ENCODE measurements at places on chromosomes 2 and 18.

- DNase-seq: no peak
Measured at GRCh38 chr2:36963106-36963505, 3.2 kb downstream of the STRN start.

DNA sequence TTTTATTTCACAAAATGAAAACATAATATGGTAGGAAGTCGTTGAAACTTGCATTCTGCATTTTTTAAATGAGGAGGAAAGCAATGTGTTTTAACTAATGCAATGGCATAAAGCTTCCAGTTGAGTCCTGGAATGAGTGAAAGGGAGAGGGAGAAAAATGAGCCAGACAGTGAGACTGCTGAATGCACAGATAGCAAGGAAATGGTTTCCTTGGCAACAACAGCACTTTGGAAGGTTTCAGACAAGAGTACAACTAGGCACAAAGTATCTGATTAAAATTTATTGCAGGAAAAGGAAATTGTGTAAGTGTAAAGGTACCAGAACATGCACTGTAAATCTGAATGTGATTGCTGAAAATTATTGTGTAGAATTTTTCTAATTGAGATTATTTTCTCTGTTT lies 320.1 kb upstream of the KYNU start:
- DNase-seq: no peak

GRCh38 chr18:74434466-74434865 lies 22.6 kb downstream of the DIPK1C start:
- no peak for DNase-seq

- no peak for DNase-seq
Measured at GRCh38 chr18:7273301-7273921, 42.5 kb downstream of the LRRC30 start.

DNA sequence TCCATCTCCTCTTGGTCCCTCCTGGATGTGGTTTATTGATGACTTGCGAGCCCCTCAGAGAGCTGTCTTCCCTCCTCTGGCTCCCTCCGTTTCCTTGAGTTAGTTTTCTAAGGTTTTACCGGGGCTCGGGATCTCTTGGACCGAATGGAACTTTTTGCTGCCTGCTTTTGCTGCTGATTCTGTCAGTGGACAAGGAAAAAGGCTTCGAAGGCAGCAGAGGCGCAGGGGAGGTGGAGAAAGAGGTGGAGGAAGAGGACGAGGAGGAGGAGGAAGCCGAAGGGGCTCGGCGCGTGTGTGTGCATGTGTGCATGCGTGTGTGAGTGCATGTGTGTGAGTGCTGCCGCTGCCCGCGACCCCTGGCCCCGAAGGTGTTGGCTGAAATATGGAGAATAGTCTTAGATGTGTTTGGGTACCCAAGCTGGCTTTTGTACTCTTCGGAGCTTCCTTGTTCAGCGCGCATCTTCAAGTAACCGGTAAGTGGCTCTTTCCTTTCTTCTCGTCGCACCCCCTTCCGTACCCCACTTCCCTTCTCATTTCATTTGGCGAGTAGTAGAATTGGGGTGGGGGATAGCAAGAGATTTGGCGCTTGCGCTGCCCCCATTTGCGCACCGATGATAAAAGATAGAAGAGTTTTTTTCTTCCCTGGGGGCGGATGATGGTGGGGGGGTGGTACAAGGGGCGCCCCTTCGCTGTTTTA lies 557 bp downstream of the DCC start:
- DNase-seq: no peak

All from GM06990 (cell line).